Tibial artery (tissue), 4 donors: ENCODE measurements at places on chromosomes 12 and 14.

GRCh38 chr12:27282754-27283153, 38.7 kb downstream of the STK38L start:
- DNase-seq, result no peak

DNA sequence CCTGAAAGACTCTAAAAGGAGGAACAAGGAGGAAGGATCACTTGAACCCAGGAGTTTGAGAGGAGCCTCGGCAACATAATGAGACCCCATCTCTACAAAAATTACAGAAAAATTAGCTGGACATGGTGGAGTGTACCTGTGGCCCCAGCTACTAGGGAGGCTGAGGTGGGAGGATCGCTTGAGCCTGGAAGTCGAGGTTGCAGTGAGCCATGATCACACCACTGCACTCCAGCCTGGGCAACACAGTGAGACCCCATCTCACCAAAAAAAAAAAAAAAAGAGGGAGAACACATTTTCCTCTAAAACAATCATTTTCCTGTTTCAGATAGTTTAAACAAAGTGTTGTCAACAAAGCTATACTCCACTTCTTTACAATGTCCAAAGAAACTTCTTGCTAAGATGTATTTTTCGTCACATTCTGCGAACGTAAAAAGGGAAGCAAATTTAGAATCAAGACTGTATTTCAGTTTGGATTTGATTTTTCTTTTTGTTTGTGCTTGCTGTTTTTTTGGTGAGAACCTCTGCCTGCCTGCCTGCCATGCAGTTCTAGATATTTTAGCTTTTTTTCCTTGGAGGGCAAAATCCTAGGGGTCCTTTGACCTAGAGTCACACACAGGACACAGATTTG, 5.1 kb downstream of the HCAR1 start:
- no peak for DNase-seq

DNA sequence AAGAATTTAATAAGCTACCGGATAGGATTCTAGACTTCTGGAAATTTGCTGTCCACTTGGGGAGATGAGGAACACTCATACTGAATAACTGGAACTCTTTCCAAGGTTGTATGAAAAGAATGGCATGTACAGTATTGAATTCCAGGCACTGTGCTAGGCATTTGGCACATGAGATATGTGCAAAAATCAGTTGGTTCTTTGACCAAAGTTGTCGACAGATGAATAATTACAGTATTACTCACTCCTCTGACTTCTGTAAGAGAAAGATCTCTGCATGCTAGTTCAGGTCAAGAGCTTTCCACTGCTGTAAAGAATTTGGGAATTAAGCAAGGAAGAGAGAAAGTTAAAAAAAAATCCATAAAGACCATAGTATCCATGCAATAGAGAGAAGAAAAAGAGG, 764.7 kb downstream of the BCL11B start:
- no peak for DNase-seq

- DNase-seq, result peak; percentile 78
Measured at GRCh38 chr12:52207895-52208294, 16.1 kb upstream of the KRT80 start.

GRCh38 chr12:54368709-54369596, 4.7 kb upstream of the GPR84 start:
- peak; percentile 90 for DNase-seq

- no peak for DNase-seq
Measured at GRCh38 chr12:127311720-127312364, 955.1 kb upstream of the TMEM132C start.

- DNase-seq, result no peak
Measured at GRCh38 chr12:103093499-103094106, 136.1 kb downstream of the ASCL1 start.

- no peak for DNase-seq
Measured at GRCh38 chr14:92768795-92769194, 20.4 kb upstream of the LGMN start.

GRCh38 chr12:96343347-96343954, 56.8 kb downstream of the CDK17 start:
- DNase-seq, result no peak

DNA sequence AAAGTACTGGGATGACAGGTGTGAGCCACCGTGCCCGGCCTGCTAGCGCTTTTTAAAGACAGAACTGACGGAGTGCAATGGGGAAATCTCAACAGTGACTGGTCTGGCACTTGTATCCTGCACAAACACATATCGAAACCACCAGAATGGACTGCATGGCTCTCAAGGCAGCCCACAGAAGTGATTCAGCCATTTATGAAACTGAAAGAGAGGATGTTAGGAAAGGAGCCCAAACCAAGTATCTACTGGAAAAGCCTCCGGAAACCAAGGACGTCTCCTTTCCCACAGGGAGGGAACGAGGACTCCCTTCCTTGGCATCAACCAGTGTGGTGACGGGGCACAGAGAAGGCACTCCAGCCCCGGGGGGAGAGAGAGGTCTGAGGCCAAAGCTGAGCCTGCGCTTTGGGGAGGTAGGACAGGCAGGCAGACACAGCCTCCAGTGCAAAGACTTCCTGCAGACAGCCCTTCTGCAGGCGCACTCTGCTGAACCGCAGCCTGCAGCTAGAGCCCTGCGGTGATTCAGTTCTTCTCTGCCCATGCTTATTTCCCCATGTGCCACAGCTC, 16.5 kb downstream of the SLC15A4 start:
- peak; percentile 39 for DNase-seq

GRCh38 chr12:124713436-124714082, 146.1 kb upstream of the NCOR2 start:
- peak; percentile 67 for DNase-seq

- DNase-seq, result no peak
Measured at GRCh38 chr12:122852336-122853275, 17.3 kb downstream of the HIP1R start.

DNA sequence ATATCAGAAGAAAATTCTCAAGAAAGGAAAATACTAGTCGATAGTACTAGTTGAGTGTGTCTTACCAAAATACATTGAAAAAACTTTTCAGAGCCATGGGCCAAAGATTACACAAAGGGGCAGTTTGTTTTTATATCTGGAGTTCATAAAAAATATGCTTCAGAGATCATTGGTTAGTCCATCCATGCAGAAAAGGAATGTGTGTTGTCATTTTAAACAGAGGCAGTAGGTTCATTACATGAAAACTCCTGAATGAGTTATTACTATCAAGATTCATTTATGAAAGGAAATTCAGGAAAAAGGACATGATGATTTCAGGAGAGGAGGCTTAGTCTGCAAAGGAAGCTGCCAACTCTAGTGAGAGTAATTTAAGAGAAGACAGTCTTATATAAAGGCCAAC, 354.8 kb downstream of the AEBP2 start:
- DNase-seq, result no peak

GRCh38 chr12:25977047-25977446, 18.6 kb downstream of the RASSF8 start:
- DNase-seq, result no peak

DNA sequence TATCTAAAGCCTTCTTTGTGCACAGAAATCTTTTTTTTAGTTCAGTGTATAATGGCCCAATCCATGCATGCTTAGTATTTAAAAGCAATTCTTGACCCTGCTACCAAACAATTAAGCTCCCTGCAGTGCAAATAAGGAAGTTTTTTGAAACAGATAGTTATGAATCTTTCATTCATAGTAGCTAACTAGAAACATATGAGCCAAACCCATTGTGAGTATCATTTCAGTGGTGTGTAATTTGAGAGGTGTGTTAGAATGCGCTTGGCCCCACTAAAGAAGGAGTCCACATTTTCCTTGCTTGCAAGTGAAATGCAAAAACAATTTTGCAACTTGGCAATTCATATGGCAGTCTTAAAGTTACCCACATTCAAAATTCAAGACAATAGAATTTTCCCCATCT, 14.4 kb downstream of the EPS8 start:
- no peak for DNase-seq

- no peak for DNase-seq
Measured at GRCh38 chr12:2498964-2499500, 295.7 kb upstream of the FKBP4 start.

DNA sequence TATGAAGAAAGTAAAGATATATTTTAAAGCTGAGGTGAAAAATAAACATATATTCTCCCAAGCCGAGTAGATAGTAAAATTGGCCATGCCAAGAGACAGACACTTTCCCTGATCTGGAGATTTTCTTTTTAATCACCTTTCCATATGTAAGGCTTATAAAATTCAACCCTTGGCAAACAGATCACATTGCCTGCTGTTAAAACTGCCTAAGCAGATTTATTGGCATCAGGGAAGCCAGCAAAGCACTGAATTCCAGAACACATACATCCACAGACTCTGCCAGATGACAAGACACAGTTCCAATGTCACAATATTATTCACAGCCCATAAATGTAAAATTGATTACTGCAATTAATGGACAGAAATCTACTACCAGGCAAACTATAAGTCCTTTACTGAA, 78.2 kb upstream of the GARIN2 start:
- no peak for DNase-seq

DNA sequence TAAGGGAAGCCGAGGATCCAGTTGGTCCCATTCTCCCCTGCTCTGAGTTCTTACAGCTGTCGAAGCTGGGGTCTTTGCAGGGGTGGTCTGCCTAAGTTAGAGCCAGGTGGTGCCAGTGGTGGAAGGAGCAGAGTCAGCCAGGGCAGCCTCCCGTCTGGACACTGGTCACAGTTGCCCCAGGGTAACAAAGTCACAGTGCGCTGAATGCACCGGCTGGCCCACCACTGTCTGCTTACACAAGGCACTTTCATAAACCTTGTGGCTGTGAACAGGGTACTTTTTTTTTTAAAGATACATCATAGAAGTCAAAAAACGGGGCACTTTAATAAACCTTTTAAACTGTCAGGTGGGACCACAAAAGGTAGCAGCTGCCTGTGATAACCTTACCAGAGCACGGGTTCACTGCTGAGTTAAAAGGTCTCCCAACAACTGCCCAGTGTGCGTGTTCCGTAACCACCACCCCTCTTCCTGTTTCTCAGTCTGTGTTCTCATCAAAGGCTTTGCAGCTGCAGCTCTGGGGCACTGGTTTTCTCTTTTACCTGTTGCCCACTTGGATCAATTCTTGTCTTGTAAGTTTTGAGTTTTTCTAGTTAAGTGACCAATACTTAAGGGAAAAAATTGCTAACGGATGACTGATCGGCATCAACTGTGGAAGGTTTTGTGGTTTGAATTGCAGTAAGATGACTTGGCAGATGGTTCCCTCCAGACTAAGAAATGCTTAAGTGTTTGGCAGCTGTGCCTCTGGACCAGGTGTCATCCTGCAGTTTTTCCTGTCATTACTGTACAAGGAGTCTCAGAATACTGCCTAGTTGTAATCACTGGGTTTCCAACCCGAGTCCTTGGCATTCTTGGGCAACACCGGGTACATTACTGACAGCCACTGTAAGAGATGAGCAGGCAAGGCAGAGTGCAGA, 55.9 kb downstream of the DYNC1H1 start:
- no peak for DNase-seq

DNA sequence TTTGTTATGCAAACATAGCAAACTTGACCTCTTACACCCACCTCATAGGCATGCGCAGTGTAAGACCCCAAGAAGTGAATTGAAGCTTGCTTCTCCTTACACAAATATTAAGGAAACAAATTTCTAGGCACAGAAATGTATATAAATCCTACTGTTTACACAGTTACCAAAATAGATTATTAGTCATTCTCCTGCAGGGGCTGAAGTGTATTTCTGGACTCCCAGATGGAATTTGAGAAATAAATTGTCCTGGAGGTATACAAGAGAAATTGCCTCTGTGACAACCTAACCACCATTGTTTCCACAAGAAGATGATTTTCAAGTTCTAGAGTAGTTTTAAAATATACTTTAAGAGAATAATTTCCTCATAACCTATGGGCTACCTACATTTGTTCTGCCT, 656.0 kb upstream of the MDGA2 start:
- DNase-seq, result no peak

DNA sequence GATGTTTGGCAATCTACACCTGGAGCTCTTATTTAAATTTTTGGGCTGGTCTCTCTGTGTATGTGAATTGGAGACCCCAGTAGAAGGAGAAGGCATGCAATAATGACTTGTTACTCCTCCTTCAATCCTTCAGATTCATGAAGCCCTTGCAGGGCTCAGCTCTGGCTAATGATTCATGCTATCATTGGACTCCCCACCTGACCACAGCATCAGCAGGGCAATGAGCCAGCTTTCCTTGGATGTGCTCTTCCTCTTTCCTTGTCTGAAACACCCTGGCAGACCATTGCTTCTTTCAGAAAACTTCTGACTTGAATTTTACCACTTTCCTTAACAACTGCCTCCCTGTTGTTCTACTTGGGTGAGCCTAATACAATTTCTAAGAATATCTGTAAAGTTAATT, 1019.2 kb downstream of the AACS start:
- no peak for DNase-seq

DNA sequence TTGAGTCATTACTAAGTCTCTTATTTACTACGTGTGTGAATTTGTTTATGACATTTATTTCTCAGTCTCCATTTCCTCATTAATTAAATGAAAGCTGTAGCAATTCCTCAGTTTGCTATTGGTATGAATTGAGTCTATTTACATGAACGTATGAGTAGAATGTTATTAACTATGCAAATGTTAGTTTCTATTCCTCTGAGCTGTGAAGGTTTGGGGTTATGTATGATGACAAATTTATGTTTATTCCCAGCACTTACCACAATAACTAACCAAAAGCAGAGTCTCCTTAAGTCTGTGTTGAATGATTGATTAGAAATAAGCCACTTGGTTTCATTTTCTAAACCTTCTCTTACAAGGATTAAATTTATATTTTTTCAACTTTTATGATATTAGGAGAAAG, 1340.9 kb downstream of the FSCB start:
- DNase-seq, result no peak

GRCh38 chr12:54424224-54424623, 5.2 kb upstream of the ITGA5 start:
- no peak for DNase-seq

DNA sequence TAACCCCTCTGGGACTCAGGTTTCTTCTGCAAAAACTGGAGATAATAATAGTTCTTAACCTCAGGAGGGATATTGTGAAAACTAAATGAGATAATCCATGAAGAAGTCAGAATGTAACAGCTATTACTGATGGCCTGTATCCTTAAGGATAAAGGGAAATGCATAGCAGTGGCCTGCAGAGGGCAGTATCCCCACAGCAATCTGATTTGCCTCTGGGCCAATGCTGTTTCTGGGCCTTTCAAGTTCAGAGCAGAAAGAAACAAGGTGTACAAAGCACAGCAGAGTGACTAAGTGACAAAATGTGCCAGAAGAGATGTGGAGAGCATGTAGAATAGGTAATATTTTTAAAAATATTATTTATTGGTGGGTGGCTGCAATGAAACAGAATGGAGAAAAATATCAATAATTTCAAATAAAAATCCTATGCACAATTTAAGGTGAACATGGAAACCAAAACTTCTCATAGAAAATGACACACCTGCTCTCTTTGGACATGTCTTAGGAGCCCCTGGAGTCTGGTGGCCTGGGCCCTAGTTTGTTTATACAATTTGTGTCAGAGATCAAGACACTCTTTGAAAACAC, 90.3 kb downstream of the C12orf75 start:
- peak; percentile 82 for DNase-seq

DNA sequence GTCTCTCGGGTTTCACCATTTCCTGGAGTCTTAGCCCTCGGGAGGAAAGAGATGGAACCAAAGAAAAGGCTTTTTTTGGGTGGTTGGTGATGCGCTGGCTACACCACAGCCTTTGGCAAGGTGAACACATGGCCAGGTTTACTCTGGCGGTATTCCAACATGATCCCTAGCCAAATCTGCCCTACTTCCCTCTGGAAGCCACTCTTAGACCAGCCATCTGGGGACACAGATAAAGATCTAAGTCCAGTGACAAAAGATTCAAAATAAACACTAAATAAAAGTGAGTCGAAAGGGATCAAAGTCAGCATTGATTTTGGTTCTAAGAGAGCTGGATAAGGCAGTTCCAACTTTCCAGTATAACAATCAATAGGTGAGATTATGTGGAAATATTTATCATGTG, 694.5 kb downstream of the VRK1 start:
- DNase-seq, result no peak

GRCh38 chr14:68824517-68825347, 31.9 kb upstream of the ZFP36L1 start:
- DNase-seq, result peak; percentile 86
